ENCODE measurements at places on chromosomes 2 and 18.

- no peak for DNase-seq
These were observed 6.0 kb downstream of the SOX11 start for GRCh38 chr2:5698134-5698533.

- DNase-seq = peak; percentile 52
These were observed 65.3 kb upstream of the TAF1B start for GRCh38 chr2:9778012-9778411.

DNA sequence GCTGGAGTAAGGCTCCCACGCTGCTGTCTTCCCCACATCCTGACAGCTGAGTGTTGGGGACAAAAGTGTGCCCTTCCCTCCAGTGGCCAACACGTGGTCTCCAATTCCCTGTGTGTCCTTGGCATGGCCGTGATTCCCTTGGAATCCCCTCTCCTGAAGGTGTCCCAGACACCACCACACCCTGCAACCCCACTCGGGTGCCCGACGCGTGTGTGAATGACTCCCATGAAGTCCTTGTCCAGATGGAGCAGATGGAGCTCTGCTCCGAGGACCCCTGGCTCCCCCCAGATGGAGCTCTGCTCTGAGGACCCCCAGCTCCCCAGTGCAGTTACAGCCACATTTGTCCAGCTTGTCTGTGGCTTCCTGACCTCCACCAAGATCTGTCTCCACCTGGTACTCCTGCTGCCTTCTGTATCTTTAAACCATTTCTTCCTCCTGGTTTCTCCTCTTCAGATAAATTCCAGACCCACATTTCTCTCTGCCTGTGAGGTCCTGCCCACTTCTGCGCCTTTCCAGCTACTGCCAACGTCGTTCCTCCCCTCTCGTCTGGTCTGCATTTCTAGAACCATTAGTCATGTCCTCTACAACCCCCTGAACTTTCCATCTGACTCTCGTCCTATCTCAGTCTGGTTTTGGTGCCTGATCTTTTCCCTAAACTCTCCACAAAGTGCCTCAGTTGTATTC lies 86.8 kb upstream of the PXDN start:
- DNase-seq = no peak

DNA sequence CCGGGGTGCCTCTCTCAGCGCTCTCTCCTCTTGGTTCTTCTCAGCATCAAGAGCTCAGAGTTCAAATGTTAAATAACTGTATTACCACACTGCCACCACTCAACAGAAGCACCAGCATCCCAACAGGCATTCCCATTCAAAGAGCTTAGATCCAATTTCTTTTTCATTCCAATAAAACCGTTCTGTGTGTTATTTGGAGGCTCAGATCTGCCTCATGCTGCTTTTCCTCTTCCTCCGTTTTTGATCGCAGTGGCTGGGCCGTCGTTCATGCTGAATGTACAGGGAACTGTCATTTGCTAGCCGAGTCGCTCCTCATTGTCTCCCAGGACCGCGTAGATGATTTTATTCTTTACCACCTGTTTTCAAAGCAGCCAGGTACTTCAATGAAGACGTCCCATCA lies 798.9 kb upstream of the SALL3 start:
- no peak for DNase-seq

- DNase-seq = no peak
These were observed 376.9 kb downstream of the RND3 start for GRCh38 chr2:150110548-150110947.

DNA sequence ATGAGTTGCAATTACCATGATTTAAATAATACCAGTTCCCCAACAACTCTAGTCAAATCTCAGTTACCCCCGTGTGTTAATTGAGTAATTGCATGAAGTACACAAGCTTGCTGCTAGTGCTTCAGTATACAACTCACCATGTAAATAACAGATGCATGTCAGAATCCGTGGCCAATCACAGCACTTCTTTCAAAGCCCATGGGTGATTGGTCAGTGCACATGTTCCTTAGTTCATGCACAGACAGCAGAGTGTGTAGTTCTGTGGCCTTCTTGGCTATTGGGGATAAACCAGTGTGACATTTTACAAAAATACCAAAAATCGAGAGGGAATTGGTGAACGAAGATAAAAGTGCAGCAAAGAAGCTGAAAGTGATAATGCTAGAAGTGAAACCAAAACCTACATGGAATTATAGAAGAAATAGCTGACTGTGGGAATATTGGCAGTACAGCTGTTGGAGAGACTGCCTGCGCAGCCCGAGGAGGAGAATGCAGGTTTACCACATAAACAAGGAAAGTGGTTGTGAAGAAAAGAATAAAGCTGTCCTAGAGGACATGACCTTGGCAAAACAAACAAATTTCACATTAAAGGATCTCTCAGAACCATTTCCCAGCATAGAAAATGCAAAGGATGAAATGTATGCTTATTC lies 59.4 kb downstream of the NEDD4L start:
- no peak for DNase-seq

DNA sequence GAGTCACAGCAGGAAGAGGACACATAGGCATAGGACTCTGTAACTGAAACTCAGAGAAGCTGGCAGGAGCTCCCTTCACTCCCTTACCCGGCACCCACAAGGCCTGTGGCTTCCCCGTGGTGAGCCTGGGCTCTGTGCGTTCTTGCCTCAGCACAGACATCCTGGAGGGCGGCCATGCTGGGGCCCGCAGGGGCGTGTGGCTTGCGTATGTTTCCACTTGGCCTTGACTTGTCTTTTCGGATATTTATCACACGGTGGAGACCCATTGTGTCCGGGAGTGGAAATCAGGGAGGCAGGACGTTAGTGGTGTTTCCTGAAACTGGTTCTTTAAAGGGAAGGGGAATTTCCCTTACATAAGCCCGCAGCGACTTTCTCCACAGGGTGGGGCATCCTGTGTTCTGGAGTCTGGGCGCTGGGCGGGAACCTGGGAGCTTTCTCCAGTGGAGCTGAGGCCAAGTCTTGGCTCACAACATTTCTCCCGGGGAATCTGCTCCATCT lies 49.9 kb upstream of the EML6 start:
- peak; percentile 31 for DNase-seq

DNA sequence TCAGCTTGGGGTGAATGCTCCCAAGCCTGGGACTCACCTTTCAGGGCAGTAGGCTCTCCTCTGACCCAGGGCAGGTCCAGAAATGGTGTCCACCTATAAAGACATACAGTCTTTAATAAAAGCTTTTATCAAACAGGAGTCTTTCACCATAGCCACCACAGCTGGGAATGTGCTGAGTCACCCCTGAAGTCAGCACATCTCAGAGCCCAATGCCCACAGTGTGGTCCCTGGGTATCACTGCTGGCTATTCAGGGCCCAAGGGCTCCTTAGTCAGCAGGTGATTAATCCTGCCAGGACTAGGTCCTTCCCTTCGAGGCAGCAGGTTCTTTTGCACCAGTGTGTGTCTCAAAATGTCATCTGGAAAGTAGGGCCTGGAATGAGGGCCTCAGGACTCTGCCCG lies 181.9 kb downstream of the MEMO1 start:
- no peak for DNase-seq

GRCh38 chr2:54671875-54672589 lies 51.4 kb upstream of the EML6 start:
- DNase-seq = no peak

GRCh38 chr18:39549144-39549543 lies 1983.5 kb upstream of the CELF4 start:
- no peak for DNase-seq

- no peak for DNase-seq
These were observed 25.7 kb upstream of the IL1R1 start for GRCh38 chr2:102116630-102117471.

- peak; percentile 94 for DNase-seq
These were observed at the start of the genes C2orf81 and WDR54 for GRCh38 chr2:74421221-74421870. Gene C2orf81, minus strand, starts transcription at chr2:74421619. Its CDS starts 59 bp downstream, at chr2:74421560. Gene WDR54, plus strand, starts transcription at chr2:74421730. Its CDS starts 424 bp downstream, at chr2:74422154.

DNA sequence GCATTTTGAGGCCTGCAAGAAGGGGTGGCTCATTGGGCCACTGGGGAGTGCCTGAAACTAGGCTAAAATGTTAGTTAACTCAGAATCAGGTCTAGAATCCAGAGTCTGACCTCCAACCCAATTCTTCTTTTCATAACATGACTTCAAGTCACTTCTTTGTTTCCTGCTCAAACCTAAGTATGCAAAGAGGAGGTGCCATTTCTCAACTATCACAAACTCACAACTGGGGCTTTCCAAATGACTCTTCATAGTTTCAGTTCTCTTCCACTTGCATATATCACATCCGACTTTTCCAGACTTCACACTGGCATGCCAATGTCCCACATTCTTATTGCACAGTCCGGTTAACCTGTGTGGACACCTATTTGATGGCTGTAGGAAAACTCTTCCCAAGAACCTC lies 211.6 kb downstream of the TCF4 start:
- DNase-seq = no peak

- DNase-seq = no peak
These were observed 24.4 kb downstream of the CXCR4 start for GRCh38 chr2:136093583-136093982.

- no peak for DNase-seq
These were observed 147.3 kb downstream of the ZFP36L2 start for GRCh38 chr2:43078781-43079755.

DNA sequence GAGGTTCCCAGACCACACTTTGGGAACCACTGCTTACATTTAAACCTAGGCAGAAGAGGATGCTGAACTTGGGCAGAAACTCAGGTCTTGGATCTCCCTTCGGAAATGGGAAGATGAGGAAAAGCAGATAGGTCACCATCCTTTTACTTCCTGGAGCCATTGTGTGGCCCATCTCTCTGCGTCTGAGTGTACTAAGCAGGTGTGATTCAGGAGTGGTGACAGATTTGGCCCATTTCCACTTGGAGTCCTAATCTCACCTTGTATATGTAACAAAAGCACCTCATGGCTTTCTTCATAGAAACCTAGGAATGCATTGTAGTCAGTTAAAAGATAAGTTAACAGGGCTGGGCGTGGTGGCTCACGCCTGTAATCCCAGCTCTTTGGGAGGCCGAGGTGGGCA lies 71.0 kb downstream of the PRKCE start:
- DNase-seq = no peak

GRCh38 chr2:158407031-158407430 lies 49.5 kb downstream of the CCDC148 start:
- no peak for DNase-seq

GRCh38 chr18:74430231-74430630 lies 26.9 kb downstream of the DIPK1C start:
- DNase-seq = no peak

- no peak for DNase-seq
These were observed 78.6 kb downstream of the PTPRM start for GRCh38 chr18:7645756-7646155.

DNA sequence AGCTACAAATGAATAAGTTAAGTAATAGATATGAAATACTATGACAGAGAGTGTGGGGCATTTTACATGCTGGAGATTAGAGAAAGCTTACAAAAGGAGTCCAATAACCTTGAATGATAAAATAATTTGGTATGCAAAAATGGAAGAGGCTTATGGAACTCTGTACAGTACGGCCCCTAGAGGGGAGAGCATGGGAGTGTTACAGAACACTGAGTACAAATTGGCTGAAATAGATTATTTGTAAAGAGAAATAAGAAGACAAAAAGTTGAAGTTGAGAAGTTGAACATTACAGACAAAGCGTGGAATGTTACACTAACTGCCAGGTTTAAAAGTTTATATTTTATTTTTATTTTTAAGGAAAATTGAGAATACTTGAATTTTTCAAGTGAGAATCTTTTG lies 192.1 kb upstream of the DOK6 start:
- no peak for DNase-seq

DNA sequence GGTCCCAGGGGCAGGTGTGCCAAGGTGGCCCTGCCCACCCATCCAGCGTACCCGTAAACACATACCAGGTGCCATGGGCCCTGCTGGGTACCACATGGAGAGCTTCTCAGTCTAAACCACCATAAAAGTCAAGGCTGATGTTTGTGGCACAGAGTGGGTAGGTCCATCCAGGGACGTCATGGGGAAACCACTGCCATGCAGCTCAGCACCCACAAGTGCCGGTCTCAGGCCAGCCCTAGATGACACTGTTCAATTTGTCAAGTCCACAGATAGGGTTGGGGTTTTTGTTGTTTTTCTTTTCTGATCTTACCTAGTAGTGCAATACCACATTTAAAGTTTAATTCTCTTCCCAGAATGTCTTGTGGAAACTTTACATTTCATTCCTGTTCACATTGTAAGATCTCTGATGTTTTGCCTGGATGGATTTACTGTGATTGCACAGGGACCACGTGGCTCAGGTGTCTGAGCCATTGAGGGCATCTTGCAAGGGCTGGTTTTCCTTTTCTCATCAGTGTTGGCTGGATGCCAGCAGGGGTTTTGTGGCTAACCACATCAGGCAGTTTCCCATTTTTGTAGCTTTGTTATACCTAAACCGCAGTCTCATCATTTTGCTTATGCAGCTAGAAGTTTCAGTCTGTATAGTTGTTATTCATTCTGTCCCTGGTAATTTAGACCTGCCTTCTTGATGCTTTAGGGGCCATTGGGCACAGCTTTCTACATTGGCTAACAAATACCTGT lies 64.7 kb downstream of the STK25 start:
- peak; percentile 90 for DNase-seq

DNA sequence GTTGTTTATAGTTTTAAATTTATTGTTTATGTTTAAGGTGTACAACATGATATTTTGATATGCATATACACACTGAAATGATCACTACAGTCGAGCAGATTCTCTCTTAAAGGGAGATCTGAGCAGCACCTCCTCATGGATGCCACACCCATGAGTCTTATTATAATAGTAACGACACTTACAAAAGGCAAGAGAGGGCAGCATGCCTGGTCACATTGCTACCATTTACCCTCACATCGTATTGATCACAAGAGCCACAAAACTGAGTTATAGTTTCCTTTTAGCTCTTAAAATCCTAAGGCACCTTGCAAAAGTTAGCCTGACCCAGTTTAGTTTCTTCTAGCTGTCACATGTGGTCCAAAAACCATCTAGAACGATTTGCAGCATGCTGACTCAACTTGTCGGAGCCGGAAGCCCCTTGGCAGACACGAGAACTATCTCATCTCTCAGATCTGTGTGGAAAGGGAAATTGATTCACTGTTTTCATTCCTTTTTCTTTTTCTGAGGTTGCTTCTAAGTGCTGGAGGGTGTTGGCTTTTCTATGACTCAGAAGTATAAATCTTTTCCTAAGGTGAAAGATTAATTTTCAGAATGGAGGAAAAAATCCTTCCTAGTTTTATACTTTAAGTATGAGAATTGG lies 85.3 kb downstream of the CDC42EP3 start:
- peak; percentile 80 for DNase-seq

GRCh38 chr2:217568289-217568971 lies 434.4 kb downstream of the TNS1 start:
- no peak for DNase-seq

DNA sequence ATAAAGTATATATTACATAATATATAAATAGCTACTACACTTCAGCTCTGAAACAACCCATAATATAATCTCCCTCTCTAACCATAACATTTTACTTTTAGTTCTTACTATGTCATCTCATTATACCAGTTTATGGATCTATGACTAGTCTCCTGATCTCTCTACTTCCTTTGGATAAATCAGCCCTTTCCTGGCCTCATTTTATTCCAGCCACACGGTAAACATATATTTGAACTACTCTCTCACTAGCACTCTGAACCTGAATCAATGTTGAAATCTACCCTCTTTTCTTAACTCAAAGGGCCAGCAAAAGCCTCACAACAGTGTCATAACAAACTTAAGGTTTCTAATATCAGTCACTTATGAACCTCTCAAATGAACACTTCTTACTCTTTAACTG lies 62.6 kb downstream of the BAZ2B start:
- DNase-seq = no peak

- no peak for DNase-seq
These were observed 23.2 kb downstream of the KCNF1 start for GRCh38 chr2:10934979-10935350.

All from activated naive CD4-positive, alpha-beta T cell treated with Interleukin-2 at 50 U/mL for 16 hours (primary cell).